ENCODE measurements at places on chromosomes 1 and 21.
A peak's percentile ranks its signal among the peaks of the same experiment; 100 is the strongest.

DNA sequence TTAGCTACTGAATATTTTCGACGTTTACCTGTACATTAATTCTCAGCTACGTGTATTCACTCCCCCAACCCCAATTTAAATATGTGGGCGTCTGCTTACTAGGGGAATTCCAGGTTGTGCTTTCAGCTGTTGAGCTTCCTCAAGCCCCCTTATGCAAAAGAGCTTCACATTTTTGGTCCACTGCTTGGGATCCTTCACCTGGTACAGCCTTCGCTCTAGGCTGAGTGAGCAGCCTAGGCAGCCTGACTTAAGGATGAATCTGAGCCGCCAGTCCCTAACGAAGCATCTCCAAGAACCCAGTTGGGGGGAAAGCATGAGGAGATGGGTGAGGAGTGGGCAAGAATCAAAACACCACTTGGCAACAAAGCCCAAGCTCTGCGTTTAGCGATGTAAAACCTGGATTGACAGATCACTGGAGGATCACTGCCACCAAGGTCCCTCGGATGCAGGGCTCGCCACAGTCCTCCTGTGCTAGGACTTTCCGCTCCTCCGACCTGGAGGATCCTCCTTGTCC lies 674 bp downstream of the BCL10 start:
- no peak for DNase-seq

DNA sequence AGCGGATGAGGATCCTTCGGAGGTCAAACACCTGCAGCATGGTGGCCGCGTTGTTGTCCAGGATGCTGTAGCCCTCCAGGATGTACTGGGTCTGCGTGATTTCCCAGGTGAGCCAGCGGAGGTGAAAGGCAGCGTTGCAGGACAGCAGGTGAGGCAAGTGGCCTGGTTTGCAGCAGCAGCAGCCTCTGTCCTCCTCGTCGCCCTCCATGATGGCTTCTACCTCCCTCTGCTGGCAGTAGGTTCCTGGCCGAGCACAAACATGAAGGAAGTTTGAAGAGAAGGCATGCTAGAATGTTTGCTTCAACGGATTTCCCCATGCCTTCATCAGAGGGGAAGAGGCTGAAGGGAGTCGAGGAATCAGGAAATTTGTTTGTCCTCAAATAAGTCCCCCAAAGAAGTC lies 74.7 kb downstream of the NTPCR start:
- peak; percentile 55 for DNase-seq

DNA sequence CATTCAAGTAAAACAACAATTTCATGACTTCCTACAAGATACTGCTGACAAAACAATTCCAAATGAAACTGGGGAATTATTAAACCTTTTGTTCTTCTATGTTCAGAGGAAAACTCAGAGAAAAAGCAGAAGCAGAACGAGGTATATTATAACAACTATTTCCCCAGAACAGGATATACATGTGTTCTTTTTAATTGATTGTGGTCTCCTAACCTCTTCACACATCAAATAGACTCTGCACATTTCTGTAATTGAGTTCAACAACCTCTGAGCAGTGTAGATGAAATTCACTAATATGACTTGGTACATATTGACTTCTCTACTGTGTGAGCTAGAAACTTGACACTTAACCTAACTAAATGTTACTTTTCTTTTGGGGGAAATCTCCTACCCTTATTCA lies 584.2 kb downstream of the NEGR1 start:
- no peak for DNase-seq

GRCh38 chr1:221457685-221458446 lies 284.0 kb downstream of the DUSP10 start:
- DNase-seq = peak; percentile 14

GRCh38 chr1:60111716-60112115 lies 38.1 kb upstream of the C1orf87 start:
- DNase-seq = no peak

GRCh38 chr1:220067269-220068204 lies 21.2 kb upstream of the EPRS1 start:
- DNase-seq = no peak

Data from AG08395 (cell line).